ENCODE measurements at places on chromosomes 3 and 15.

DNA sequence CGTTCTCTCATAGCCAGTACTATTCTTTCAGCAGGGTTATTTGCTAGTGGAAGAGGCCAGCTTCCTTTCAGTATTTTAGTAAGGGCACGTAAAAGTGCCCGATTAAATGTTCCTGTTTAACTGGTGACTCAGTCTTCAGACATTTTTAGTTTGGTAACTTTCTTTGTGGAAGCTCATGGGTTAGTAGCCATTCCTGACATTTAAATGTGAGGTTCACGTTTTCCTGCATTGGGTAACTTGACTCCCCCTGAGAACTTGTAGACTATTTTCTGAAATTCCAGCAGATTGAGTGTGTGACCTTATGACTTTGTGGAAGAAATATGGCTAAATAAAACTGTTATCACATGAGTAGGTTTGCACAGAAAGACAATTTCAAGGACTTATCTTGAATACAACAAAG, 16.9 kb downstream of the ABHD2 start:
- no peak for DNase-seq

GRCh38 chr15:39728845-39729244, 53.8 kb downstream of the FSIP1 start:
- no peak for DNase-seq

- DNase-seq = no peak
These were observed 29.5 kb downstream of the SLCO3A1 start for GRCh38 chr15:91882858-91883586.

GRCh38 chr15:85429522-85429921, 49.1 kb downstream of the AKAP13 start:
- DNase-seq = no peak

DNA sequence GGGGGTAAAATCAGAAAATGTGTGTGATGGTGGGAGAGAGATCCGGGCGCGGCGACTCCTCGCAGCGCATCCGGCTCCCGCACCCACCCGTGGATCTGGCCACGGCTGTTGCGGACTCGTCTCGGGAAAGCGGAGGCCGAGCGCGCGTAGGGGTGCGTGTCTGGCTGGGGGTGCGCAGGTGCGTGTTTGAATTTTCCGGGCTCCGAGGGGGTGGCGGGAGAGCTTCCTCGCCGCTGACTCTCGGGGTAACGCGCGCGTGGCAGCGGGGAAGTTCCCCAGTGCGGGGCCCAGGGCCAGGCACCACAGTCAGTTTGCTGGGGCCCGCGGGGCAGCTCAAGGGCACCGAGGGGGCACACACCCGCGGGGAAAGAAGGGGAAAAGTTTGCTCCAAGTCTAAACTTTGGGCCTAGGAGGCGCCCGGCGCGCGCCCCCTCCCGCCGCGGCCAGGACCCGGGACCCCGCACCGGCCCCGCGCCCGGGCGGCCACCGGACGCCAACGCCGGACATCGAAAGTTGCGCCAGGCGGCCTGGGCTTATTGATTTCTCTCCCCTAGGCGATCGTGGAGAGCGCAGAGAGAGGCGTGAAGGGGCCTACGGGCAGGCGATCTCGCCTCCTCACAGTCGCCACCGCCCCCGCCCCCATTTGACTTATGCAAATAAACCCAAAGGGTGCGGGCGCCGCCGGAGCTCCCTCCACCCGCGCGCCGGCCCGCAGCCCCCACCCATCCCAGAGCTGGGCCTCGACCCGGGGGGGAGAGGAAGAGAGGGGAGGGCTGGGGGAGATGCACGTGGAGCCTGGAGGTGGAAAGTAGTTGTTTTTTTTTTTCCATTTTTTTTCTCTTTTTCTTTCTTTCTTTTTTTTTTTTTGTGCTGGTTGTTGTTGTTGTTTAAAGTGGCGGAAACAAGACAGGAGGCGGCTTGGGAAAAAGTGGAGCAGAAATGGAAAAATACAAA, 639 bp downstream of the FOXP1 start:
- DNase-seq = no peak

GRCh38 chr3:66241466-66241865, 20.7 kb downstream of the SLC25A26 start:
- DNase-seq = no peak

GRCh38 chr15:95558131-95558530, 772.4 kb upstream of the NR2F2 start:
- no peak for DNase-seq

- no peak for DNase-seq
These were observed 598 bp upstream of the GMNC start for GRCh38 chr3:190863119-190863465.

GRCh38 chr3:188712248-188712924, 459.4 kb upstream of the TPRG1 start:
- peak; percentile 20 for DNase-seq

GRCh38 chr3:126342991-126343648, 14.1 kb downstream of the KLF15 start:
- no peak for DNase-seq

- no peak for DNase-seq
These were observed 435.4 kb upstream of the RGMA start for GRCh38 chr15:93524432-93524831.

DNA sequence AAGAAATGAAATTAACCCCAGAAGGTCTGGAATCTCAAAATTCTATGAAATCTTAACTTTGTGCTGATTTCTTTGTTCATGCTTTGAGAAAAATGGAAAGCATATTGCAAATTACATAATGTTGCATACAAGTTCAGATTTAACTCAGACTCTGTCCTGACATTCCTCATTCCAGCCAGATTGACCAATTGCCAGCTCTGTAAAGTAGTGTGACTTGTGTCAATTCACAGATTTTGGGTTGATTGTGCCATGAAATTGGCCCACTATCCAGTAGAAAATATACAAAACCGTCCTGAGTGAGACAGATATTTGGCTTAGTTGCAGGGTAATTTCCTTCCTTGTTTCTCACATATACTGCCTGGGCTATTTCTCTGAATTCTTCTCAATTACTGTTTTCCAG, 1312.6 kb downstream of the ROBO1 start:
- peak; percentile 2 for DNase-seq

DNA sequence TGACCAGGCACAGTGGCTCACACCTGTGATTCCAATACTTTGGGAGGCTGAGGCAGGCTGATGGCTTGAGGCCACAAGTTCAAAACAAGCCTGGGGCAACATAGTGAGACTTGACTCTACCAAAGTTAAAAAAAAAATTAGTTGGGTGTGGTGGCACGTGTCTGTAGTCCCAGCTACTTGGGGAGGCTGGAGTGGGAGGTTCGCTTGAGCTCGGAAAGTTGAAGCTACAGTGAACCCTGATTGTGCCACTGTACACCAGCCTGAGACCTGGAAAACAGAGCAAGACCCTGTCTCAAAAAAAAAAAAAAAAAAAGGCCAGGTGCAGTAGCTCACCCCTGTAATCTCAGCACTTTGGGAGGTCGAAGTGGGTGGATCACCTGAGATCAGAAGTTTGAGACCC, 3.1 kb downstream of the CDC25A start:
- DNase-seq = no peak

- DNase-seq = no peak
These were observed 70.2 kb upstream of the GADL1 start for GRCh38 chr3:30964612-30965011.

DNA sequence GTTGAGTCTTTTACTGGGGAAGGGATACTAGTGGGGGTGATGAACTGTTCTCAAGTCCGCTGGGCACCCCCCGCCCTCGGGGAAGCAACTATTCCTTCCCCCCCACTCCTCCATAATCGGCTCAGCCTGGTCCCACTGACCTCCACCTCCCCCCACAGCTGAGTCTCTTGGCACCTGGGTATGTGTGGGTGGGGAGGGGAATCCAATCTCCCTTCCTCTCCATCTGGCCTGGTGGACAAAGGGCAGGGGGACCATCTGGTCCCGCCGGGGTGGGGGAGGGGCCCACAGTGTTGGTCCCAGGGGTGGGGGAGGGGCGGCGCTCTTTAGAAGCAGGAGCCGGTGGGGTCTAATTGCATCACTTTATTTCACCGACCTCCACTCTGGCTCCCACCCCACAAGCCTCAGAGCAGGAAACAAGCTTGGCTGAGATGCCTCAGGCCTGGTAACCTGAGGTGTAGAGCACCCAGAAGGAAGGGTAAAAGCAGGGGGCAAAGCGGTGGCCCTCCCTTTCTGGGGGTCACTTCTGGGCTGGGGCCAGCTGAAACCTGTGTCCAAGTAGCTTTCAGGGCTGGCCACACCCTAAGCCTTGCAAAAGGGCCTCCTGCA, 1.0 kb upstream of the PCBP4 start:
- peak; percentile 45 for DNase-seq

- DNase-seq = no peak
These were observed 19.0 kb downstream of the ARNT2 start for GRCh38 chr15:80423215-80423614.

GRCh38 chr15:86199467-86200145, 119.9 kb downstream of the AGBL1 start:
- DNase-seq = no peak

DNA sequence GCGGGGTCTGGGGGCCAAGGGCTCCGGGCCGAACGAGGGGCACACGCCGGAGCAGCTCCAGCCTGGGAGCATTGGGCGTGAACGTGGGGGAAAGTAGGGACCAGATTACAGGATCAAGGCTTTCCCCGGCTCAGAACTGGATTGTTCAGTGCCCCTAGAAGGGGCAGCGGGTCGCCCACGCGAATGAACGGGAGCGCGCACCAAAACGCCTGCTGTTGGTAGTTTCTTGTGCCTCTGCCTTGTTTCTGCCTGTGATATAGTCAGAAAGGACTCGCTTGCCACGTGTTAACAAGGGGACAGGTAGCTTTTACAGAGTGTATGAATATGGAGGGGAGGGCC, 1.1 kb downstream of the CASR start:
- no peak for DNase-seq

- DNase-seq = no peak
These were observed 8.5 kb downstream of the RPAP1 start for GRCh38 chr15:41535544-41535943.

- DNase-seq = no peak
These were observed 41.8 kb downstream of the IQCB1 start for GRCh38 chr3:121793078-121793477.

GRCh38 chr15:98151096-98151495, 190.6 kb downstream of the ARRDC4 start:
- DNase-seq = no peak

DNA sequence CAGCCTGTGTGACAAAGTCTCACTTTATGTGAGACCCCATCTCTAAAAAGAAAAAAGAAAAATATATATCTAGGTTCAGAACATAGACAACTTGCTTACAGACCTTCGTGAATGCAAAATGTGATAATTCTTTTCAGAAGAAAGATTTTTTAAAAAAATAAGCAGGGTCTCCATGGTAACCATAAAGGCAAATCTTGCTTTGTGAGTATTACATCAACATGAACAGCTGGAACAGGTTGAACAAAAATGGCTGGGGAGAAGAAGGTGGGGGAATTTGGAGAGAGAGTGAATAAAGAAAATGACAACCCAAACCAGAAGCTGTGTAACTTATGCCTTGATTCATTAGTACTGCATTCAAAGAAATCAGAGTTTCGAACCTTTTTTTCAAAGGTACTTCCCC, 125.2 kb upstream of the RAP2B start:
- DNase-seq = no peak

GRCh38 chr15:77871852-77872371, 205.6 kb downstream of the TBC1D2B start:
- DNase-seq = no peak

DNA sequence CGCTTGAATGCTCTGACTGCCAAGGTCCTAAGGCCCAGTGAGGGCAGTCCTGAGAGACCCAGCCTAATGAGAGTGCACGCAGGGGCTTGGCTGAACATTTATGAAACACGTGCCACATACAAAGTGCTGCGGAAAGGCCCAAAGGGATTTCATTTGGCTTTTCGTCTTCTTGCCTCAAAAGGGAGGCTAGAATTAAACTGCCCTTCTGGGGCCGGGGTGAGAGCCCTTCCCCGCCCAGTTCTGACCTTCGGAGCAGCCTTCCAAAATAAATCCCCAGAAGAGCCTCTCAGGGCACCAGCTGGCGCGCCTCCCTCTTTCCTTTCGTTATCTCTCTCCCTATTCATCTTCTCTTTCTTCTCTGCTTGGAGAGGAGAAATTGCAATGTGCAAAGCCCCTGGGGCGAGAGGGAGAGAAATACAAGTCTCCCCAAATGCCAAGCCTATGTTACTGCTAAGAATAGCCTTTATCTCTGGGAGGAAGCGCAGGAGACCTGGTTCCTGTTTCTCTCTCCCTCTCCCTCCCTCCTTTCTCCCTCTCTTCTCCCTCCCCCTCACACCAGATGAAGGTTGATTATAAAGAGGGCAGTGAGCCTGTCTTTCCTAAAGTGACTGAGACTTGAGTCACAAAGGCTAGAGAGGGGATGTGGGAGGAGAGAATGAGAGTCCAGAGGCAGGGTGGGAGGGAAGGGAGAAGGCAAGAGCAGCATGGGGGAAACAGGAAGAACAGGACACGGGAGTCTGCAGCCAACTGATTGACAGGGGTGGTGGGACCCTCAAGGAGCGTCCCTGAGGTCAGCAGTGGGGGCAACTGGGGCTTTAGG, 36.7 kb upstream of the NDUFB4 start:
- DNase-seq = peak; percentile 41

DNA sequence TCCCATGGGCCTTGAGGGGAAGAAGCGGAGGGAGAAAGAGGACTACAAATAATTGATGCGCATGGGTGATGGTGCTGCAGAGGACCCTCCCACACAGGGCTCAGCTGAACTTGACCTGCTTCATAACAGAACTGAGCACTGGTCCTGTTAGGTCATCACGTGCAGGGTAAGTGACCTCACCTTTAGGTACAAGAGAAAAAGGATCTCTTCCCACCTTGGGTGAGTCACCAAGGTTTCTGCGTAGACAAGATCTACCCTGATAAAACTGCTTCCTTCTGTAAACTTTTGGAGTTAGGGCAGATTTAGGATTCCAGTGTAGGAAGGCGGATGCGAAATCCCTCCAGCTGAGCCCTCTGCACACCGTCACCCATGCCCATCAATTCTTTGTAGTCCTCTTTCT, 67.1 kb downstream of the FEM1B start:
- no peak for DNase-seq

DNA sequence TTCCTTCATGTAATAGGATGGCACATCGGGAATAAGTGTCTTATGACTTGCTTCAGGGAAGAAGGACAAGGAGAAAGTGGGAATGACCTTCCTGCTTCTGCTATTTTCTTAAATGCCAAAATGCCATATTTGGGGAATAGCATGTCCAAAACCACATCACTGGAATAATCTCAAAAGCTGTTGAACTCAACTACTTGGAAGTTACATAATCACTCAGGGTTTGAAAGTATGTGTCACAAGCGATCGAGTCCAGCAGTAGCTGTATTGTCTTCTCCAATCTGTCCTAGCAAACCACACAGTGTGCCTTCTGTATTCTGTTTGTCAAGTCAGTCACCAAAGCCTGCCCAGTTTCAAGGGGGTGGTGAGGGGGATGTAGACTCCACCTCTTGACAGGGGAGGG, 58.3 kb upstream of the GADL1 start:
- DNase-seq = no peak
